ENCODE measurements at places on chromosomes 1 and 21.

GRCh38 chr1:39001516-39002421, 10.7 kb downstream of the AKIRIN1 start:
- DNase-seq, result no peak

DNA sequence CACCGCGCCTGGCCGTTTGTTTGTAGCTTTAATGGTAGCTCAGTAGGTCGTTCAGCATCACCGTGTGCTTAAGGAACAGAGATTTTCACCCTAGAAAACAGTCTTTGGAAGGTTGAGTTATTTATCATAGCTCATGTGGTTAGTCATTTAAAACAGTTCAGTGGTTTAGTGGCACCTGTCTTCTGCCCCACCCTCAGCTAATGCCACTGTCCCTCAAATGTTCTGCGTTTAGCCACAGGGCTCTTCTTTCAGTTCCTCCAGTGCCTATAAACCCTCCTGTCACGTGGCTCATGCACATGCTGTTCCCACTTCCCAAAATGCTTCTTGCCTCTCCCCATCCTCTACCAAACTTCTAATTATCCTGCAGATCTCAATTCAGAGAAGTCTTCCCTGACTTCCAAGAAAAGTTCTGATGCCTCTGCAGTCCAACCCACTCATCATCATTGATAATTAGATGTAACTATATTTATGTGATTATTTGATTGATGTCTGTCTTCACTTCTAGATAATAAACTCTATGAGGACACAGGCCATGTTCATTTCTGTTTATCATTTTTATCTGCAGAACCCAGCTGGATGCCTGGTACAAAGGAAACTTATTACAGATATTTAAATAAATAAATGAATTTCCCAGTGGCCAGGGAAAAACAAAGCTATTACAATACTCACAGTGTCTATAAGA, 14.4 kb upstream of the DIPK1A start:
- DNase-seq, result no peak

GRCh38 chr1:50111503-50111902, 2.8 kb downstream of the ELAVL4 start:
- no peak for DNase-seq

DNA sequence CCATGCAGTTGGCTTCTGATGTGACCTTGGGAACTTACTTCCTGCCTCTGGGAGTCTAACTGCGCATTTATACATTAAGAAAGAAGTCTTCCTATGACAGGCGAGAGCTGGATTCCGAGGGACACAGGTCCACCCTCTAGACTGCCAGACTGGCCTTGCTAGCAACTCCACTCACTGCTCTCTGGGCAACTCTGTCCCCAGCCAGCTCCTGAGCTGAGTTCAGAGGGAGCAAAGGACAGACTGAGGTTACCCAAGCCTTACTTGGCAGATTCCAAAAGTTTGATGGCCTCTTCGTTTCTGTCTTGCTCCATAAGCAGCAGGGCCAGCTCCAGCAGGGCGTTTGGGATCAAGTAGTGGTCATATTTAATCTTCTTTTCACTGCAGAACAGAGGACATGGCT, 41.8 kb downstream of the TTC39A start:
- DNase-seq, result no peak

DNA sequence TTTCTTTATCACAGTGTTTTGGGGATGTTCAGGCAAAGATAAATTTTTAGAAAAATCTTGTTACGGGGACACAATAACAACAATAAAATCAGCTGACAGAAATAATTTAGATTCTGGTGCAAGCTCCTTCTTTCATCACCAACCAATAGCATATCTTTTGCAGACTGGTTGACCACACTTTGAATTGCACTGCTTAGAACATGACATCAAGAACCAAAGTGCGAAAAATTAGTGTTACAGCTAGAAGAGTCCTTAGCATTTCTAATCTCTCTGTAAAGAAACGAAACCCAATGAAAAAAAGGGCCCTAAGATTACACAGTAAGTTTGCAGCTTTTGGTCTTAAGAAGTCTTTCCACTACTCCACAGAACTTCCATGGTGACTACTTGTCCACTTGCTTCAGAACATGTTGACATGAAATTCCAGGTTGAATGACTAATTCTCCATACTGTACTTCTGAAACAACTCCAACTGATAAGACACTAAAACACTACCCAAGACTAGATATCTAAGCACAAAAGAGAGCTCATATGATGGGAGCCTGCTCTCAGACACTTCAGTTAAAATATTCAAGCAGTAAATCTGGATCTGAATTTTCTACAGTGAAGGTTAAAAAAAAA, 31.3 kb downstream of the XKR8 start:
- no peak for DNase-seq

- no peak for DNase-seq
These were observed 8.3 kb upstream of the KCNAB2 start for GRCh38 chr1:6037338-6037762.

DNA sequence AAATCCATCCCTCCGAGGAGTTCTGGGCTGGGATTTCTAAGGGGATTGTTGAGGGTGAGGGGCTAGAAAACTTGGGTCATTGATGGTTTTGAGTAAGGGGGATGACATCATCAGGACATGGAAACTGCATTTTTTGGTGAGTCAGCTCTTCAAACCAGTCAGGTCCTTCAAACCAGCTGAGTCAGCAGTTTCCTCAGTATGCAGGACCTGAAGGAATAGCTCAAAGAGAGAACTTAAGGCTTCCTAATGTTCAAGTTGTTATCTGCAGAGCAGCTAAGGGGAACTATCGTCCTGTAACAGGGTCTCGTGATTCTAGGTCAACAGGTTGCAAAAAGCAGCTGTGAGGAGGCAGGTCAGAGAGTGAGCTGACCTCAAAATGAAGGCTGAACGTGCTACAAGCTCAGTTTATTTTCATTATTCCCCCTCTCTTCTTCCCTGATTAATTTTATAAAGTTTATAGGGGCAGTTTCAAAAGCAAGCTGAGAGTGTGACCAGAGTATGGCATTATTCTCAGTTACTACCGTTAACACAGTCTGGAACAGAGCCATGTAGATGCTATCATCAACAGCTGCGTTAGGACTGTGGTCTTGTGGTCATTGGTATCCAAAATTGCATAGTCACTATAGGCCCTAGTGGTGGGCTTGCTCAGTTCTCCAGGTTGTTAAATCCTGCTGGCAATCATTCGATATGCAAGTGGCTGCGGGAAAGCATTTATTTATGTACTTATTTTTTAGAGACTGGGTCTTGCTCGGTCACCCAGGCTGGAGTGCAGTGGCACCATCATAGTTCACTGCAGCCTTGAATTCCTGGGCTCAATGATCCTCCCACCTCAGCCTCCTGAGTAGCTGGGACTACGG, 10.7 kb upstream of the SDC3 start:
- DNase-seq, result no peak

DNA sequence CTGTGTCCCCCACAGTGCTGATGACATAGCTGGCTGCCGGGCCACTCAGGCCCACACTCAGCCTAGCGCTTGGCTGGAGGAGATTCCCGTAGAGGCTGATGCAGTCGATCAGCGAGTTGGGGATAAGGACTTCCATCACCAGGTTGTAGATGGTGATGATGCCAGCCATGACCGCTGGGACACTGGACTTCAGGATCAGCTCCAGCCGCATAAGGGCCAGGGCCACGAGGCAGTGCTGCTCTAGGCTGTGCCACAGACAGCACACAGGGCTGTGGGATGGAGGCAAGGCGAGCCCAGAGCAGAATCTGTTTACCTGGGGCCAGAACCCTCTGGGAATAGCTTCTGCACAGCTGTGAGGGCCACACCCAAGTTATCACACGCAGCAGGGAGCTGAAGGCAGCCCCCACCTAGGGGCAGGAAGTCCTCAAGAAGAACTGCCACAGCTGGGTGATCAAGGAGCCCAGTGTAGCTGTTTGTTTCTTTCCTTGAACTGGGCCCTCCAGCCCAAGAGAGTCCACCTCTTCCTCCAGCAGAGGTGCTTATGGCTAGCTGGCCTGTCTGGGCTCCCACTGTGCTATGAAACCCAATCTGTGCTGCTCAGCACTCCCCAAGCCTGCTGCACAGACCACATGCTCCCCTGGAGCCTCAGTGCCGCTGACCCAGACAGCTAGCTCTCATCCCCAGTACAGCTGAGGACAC, 6.2 kb downstream of the SLC2A1 start:
- DNase-seq, result peak; percentile 37

- peak; percentile 97 for DNase-seq
These were observed 27.5 kb downstream of the DMBX1 start for GRCh38 chr1:46517010-46517600.

- no peak for DNase-seq
These were observed 198.4 kb downstream of the USP25 start for GRCh38 chr21:15928196-15928595.

DNA sequence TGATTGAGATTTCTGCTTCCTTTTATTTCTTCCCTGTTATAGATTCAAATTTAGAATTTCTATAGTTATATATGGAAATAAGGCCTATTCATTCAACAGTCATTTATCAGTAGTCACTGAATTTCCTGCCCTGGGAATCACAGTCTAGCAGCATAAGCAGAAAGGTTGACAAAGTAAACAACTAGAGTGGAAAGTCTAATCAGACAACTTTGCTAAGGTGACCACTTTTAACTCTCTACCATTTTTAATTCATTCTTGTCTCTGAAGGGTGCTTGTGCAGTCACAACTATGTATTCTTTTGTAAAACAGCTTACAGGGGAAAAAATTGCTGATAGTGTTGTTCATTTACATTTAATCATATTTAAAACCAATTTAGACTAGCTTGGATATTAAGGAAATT, 66.1 kb upstream of the PLA2G4A start:
- DNase-seq, result no peak

DNA sequence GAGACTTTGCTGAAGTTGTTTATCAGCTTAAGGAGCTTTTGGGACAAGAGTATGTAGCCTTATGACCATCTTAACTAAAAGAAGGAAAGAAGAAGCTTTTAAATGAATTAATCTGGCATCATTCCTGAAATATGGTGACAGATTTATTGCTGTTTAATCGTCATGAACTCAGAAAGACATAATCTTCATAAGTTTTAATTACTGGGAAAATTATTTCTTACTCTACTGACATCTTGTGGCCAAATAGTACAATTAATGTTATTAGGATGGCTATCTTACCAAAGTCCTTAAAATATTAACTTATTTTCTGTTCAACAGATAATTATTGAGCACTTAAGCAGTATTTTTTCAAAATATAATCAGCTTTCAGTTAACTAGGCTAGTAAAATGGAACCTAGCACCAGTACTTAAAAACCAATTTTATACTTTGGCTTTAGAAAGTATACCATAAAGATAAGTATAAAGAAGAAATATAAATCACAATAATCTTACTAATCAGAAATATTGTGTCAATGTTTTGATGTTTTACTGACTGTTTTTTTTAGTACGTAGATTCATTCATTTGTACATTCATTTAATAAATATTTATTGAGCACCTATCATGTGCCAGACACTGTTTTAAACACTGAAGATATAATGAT, 34.7 kb upstream of the GPR25 start:
- DNase-seq, result peak; percentile 38

GRCh38 chr1:186974774-186975181, 146.0 kb downstream of the PLA2G4A start:
- no peak for DNase-seq

DNA sequence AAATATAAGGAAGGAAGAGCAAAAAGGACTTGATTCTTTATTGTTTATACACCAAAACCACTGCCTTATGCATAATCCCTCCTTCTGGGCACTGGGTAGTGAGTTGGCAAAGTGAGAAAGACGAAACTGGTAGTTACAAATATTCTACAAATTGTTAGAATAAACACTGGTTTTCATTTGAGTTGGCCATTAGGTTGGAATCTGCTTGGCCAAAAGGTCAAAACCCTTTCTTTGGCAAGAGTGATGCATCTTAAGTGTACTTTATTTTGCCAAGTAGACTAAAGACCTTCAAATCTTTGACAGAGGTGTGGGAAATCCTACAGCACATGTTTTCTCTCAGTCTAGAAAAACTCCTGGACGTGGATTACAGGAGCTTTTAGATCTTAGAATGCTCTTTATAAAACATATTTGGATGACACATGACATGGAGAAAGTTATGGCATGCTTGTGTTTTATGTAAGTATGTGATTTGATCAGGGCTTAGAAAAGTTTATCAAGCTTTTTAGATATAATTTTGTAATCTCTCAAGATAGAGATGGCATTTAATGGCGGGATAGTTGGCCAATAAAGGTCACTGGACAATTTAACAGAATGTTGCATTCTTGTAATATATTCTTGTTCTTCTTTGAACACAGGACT, 120.9 kb downstream of the ROR1 start:
- no peak for DNase-seq

DNA sequence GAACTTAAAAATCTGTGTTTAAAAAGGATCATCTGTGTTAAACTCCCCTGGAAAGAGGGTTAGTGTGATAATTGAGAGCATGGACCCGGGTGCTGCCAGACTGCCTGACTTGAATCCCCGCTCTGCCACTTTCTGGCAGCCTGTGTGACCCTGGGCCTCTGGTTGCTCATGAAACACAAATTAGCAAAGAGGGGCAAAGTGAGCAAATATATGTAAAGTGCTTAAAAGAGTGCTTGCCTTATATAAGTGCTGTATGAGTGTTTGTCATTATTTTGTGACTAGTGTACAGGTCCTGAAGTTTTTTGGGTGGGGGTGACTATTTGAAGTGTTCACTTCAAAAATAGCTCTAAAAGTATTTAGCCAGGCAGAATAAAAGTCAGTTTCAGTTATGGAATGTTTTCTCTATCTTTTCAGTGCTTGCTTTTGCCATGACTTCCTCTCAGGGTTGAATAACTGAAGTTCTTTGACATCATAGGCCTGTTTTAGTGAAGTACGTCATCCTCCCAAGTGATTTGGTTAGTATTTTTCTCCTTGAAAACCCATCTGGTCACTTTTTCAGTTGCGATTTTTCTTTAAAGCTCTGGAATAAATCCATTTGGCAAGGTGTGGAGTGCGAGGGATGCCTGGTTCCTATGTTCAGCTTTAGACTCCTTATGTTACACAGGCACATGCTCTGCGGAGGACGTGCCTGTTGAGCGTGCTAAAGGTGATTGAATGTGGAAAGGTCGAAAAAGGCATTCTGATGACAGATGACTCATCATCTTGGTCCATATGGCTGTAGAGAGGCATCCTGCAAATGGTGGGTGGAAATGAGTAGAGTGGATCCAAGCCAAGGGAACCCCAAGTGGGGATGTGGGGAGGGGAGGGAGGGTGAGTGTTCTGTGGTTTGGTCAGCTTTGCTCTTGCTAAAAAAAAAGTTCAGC, 47.8 kb downstream of the AK4 start:
- no peak for DNase-seq

DNA sequence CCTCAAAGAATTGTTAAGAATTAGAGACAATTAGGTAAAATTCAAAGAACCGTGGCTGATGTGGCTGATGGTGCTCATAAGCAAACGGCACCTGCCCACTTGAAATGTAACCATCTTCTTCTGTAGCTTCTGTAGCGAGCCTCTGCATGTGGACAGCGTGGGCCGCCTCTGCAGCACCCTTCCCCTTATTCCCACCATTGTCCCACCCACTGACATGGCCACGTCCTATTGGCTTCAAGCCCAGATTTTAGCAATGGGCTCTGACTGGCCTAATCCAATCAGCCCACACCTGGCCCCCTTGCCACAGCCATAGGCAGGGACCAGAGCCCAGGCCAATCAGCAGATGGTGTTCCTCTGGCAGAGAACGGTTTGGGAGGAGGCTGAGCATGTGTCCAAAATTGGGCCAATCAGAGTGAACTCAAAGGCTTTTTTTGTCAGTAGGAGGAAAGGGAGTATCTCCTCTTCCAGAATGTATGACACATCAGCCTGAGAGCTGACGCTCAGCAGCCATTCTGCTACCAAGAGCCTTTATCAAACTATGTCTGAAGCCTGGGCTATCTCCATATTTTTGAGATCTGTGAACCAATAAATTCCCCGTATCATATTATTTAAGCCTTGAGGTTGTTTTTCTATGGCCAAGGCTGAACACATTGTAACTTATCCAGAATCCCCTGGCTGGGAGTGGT, 518.5 kb downstream of the SMYD3 start:
- no peak for DNase-seq

GRCh38 chr1:62327360-62328055, 8.3 kb upstream of the KANK4 start:
- DNase-seq, result no peak

All from HT-29 (cell line).